ENCODE measurements at places on chromosomes 12 and 14. TPM values are rescaled to one million over a fixed set of nuclear protein-coding genes. Genes with fewer than 3 reads are reported as not detected.

DNA sequence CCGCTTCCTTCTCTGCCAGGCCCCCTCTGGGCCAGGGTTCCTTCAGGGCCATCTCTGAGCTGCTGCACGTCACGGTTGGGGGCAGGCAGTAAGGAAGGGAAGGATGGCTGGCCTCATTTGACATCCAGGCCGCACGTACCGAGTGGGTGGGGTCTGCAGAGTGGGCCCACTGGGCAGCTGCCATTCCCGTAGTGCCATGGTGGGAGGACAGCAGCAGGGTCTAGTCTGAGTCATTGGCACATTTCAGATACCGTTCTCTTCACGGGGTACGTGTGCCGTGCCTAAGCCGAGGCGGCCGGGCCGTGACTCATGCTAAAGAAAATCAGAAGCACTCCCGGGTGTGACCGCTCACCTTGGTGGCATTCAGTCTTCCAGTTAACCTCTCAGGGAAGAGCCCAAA is 43.9 kb downstream of the IL31 start:
- no peak for DNase-seq

GRCh38 chr14:78690836-78691235 is 520.7 kb downstream of the NRXN3 start:
- DNase-seq = no peak

Gene FAM186B
- not detected for total RNA-seq

Gene SYCP3
- not detected for total RNA-seq

DNA sequence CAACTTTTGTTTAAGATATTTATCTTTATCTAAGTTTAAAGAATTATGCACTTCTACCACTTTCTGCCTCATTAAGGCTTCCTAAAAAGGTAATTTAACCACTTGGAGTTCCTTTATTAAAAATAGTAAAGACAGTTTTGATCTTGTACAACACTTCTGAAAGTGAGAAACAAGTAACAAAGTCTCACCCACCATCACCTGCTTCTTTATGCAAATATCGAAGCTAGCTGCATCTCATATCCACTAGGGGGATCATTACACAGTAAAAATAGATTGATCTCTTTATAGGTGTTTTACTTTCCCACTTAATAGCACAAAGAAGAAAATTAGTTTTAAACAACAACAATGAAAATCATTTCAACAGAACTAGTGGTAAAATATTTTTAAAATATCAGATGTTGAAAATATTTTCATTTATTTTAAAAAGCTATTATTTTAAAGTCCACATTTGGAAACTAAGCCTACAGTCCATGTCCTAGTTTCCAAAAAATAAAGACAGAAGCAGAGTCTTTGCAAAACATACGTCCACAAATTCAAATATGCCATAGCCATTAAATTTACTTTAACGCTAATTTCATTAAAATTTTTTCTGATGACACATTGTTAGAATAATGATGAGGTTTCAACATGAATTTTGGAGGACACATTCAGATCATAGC is 160.0 kb upstream of the SOX5 start:
- no peak for DNase-seq

Gene PCNX1
- 39.2 TPM for total RNA-seq

DNA sequence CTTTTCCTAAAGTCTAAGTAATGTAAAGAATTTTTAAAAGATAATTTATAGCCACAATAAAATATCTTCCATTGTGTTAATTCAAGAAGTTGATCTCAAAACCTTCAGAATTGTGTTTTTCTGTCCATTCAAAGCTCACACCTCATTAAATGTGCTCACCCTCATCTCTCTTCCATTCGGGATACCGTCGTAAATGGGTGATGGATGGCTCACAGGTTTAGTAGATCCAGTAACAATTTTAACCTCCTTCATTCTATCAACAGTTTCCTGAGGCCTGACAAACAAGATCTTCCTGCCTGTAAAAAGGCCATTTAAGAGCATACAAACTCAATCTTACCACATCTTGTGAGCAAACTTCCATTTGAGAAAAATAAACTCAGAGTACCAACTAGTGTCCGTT is 9.4 kb upstream of the FLRT2 start:
- no peak for DNase-seq

DNA sequence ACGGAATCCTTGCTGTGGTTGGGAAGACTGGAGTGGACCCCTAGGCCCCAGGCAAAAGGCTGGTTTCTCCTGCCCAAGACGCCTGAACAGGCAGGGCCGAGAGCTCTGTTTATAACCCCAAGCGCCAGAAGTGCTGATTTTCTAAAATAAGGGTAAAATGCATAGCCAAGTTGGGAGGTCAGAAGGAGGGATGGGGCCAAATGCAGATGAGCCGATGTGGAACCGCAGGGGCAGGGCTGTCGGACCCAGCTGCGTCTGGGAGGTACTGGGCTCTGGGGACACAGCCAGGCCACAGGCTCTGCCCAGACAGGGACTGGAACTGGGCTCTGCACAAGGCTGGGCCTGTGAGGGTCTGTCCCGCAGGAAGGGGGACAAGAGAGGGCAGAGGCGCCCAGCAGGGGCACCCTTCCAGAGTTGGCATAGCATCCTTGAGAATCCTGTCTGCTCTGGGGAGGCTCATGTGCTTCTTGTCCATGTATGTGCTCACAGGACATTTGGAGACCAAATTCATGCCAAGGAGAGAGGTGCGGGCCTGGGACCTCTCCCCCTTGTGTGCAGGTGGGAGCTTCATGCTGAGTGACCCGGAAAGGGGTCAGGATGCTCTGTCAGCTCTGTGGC is 49.1 kb downstream of the JAG2 start:
- no peak for DNase-seq

DNA sequence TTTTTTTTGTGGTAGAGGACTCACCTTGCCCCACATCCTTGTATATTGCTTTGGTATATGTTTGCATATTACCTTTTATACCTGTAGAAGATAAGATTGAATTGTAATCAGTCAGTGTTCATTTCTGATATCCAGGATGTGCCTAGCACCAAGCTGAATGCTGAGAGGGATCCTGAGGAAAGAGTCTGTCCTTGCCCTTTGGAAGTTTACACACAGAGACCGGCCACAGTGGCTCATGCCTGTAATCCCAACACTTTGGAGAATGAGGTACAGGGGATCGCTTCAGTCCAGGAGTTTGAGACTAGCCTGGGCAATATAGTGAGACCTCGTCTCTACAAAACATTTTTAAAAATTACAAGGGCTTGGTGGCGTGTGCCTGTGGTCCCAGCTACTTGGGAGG is 8.4 kb downstream of the ACVR1B start:
- no peak for DNase-seq

All from activated CD4-positive, alpha-beta memory T cell treated with anti-CD3 and anti-CD28 coated beads for 36 hours (primary cell).